ENCODE measurements at places on chromosomes 6 and 20. TPM values are rescaled to one million over a fixed set of nuclear protein-coding genes. Genes with fewer than 3 reads are reported as not detected.

The PLCB1 gene
- 8.5 TPM for total RNA-seq

- no peak for DNase-seq
Observed at GRCh38 chr6:99308788-99309187, 40.7 kb downstream of the FAXC start.

The NRN1 gene
- not detected for total RNA-seq

DNA sequence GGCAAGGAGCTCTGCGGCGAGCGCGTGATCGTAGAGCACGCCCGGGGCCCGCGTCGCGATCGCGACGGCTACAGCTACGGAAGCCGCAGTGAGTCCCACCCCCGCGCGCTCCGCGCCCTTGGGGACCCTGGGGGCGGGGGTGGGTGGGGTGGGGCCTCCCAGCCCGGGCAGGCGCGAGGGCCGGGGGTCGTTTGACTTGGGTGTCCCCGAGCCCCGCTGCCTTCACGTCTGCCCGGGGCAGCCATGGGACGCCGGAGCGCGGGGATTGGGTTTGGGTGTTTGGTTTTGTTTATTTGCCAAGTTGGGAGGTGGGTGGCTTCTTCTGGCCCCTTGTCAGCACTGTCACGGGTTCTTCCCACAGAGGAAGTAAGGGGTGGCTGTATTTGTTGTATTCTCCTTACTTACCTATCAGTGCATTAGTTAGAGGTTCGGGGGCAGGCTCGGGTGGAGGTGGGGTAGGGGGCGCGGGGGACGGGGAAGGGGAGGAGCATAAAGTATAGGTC is 777 bp downstream of the SRSF6 start:
- no peak for DNase-seq

The OXT gene
- 0.79 TPM for total RNA-seq

GRCh38 chr6:135479601-135480000 is 17.9 kb downstream of the AHI1 start:
- DNase-seq: no peak

DNA sequence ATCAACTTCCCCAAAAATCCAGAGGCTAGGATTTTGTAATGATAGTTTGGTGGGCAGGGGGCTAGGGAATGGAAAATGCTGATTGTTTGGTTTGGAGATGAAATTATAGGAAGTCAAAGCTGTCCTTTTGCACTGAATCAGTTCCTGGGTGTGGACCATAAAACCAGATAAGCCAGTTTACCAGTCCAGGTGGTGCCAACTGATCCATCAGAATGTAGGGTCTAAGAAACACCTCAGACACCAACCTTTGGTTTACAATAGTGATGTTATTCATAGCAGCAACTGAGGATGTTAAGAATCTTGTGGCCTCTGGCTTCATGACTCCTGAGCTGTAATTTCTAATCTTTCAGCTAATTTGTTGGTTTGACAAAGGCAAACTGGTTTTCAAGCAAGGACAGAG is 496.6 kb upstream of the EPHA7 start:
- no peak for DNase-seq

The GINS1 gene
- 26.0 TPM for total RNA-seq

The C6orf58 gene
- total RNA-seq: not detected

DNA sequence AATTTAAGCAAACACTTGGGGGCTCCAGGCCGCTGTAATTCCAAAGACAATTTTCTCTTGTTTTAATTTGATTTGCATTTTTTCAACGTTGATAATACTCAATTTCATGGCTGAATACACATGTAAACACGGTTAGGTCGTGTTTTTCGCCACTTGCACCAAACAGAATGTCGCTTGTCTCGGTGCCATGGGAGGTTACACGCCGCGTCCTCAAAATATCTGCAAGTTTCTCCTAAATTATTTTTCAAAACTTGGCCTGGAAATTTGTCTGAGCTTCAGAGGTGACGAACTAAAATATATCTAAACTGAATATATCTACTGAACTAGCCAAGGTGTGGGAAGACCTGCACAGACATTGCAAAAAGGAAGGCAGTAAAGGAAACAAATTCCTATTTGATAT is 15.0 kb downstream of the FOXA2 start:
- no peak for DNase-seq

DNA sequence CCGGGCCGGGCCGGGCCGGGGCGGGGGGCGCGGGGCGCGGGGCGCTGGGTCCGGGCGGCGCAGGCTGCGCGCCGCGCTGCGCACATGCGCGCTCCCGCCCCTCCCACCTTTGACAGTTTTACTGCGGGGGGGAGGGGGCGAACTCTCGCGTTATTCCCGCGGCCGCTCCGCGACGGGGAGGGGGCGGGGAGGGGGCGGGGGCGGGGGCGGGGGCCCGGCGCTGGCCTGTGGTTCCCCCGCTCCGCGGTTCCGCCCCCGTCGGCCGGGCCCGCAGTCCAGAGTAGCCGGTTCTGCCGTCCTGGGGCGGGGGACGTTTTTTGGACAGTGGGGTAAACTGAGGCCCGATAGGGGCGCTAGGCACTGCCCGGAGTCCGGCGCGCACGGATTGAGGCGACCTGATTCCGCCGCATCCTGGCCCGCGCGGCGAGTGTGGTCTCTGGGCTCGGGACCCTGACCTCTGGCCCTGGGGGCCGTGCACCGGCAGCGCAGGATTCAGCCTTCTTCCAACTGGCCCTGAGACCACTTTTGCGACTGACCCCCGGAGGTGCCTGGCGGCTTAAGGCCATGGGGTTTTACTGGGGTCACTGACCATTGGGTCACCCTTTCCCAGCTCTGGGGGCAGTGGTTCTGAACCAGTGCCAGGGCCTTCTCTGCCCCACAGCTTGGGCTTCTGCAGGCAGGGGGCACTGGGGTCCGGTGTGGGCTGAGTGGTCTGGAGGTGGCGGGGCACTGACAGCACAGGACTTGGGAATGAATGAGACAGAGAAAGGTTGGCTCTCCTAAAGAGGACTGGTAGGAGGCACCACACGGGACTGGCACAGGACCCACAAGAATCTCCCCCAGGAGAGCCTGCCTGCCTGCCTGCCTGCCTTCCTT is at the start of gene ZNF512B:
Gene ZNF512B, minus strand, starts transcription at position 93 of the 876 bp plus-strand sequence. CDS start 1,980 bp downstream, outside the sequence.
- peak; percentile 48 for DNase-seq

The STK35 gene
- total RNA-seq: 21.4 TPM

DNA sequence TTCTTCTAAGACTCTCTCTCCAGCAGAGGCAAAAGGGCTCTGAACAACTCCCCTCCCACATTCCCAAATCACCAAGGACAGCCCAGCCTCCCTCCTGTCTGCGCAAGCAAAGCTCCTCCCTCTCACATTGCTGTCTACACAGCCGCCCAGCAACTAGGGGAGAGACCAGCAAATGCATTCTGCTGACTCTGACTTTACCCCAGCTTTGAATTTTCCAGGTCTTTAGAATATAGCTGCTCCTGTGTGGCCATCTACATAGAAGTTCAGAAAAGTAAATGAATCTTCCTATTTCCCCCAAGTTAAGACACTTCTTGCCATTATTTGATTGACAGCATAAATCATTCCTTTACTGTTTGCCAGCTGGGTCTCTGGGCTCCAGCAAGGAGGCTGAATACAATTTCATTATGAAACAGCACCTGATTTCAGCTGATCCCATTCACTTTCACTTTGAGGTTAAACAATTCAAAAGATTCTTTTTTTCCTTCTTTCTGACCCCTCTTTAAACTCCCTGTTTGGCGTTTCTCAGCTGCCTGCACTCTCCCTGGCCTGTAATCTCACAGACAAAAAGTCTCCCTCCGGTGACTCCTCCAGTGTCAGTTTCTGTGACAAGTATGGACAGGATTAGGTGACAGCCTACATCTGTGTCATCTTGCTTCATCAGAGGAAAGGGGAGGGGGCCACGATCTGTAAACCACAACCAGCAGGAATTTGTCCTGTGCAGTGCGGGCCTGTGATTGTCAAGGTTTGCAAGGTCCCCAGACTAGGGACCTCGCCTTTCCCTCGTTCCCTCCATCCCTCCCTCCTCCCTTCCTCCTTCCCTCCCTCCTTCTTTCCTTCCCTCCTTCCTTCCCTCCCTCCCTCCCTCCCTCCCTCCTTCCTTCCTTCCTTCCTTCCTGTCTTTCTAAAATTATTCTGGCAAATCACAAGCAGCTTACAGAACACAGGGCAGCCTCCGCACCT is 205.6 kb upstream of the RIN2 start:
- DNase-seq: no peak

DNA sequence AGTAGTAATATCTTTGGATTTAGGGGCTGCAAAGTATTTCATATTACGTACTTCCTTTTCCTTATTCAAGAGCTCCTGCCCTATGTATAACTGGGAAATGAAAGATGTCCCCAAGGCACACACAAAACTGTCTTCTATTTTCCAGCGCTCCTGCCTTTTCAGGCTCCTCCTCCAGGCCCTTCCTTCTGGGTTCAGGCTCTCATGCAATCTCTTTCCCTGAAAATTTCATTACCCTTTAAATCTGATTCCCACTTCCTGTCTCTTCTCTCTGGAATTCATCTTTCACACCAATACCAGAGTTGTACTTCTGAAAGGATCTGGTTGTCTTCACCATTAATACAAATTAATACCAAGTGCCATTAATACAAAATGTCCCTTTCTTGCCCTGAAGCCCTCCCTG is 181.6 kb downstream of the UTRN start:
- no peak for DNase-seq

The LINC00237 gene
- total RNA-seq: not detected

DNA sequence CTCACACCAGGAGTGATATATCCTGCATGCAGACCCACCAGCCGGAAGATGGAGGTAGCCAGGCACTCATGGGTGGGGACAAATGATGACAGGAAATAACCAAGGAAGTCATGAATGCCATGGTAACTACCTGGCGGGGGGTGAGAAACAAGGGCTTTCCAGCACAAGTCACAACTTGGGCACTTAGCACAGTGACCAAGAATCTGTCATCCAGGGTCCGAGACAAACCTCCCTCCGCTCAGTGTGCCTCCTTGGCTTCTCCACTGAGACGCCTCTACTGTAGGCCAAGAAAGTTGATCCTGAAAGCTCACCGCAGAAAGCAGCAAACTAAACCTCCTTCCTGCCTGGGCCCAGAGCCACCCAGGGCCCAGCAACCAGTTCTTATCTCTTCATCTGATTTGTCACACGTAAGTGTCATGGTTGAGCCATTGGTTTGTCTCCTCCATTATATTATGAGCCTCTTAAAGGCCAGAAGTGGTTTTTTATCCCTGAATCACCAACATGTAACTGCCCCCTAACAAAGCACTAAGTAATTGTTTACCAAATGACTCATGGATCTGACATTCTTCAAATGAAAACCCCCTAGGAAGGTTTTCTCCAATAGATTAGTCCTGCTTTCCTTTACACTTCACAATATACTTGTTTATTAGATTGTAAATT is 84.3 kb upstream of the TAB2 start:
- DNase-seq: peak; percentile 44
